ENCODE measurements at places on chromosomes 5 and 9.

DNA sequence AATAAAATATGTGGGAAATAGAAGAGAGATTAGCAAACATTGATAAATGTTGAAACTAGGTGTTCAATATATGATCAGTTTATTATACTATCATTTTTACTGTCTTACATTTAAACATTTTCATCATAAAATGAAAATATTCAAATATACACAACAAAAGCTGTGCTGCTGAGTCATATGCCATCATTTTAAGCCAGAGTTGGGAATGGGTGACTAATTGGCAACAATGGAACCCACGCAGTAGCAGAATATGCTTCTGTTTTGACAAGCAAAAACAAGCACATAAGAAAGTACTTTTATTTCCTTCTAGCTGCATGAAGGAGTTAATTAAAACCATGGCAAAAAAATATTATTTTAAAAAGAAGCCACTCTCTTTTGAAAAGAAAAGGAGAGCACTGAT lies 340.0 kb upstream of the EDIL3 start:
- no peak for DNase-seq

GRCh38 chr5:148979083-148979723 lies 83.7 kb downstream of the SH3TC2 start:
- DNase-seq, result no peak

DNA sequence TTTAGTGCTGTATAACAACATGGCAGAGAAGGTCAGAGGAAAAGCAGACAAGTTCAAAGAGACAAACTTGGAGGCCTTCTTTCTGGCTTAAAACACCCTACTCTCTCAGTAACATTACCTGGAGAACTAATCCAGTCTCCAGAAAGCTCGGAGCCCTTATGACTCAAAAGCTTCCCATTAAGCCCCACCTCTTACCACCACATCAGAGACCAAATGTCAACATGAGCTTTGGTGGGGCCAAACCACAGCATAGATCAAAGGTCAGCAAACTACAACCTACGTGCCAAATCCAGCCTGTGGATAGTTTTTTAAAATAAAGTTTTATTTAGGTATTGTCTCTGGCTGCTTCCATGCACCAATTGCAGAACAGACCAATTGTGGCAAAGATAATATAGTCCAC lies 589.9 kb downstream of the DNAH5 start:
- DNase-seq, result no peak

DNA sequence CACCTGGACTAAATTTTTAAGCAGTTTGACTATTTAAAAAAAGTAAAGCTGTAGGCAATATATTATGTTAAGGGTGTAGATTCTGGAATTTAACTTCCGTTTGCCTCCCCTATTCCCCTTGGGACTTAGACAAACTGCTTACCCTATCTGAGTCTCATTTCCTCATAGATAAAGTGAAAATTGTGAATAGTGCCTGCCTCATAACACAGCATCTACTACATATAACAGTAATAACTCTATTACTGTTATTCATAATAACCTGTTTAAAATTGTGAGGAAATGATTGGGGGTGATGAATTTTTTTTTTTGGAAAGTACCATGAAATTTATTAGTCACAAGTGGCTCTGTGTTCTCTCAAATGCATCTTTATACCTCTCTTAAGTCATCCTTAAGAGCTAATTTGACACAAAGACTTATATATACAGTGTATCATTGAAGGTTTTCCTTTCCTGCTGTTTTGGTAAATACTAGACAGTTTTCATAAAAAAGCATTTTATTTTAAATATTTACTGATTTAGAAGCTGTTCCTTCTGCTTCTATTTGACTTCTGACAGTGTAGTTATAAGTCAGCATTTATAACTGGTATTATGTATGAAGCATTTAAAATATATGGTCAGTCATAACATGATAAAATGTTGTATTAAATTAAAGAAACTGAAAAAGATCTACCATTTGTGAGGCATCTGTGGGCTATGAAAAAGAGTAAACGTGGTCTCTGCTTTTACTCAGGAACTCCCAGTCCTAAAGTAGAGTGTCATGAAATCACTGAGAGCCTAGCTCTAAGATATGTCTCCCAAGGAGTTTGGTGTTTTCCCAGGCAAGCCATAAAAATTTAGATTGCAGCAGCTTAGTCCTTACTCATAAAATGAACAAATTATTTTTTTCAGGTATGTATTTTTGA lies 46.4 kb downstream of the MCCC2 start:
- DNase-seq, result no peak

- no peak for DNase-seq
Observed at GRCh38 chr5:77231471-77232138, 21.1 kb downstream of the PDE8B start.

- no peak for DNase-seq
Observed at GRCh38 chr5:1138445-1139245, 26.8 kb upstream of the SLC12A7 start.

DNA sequence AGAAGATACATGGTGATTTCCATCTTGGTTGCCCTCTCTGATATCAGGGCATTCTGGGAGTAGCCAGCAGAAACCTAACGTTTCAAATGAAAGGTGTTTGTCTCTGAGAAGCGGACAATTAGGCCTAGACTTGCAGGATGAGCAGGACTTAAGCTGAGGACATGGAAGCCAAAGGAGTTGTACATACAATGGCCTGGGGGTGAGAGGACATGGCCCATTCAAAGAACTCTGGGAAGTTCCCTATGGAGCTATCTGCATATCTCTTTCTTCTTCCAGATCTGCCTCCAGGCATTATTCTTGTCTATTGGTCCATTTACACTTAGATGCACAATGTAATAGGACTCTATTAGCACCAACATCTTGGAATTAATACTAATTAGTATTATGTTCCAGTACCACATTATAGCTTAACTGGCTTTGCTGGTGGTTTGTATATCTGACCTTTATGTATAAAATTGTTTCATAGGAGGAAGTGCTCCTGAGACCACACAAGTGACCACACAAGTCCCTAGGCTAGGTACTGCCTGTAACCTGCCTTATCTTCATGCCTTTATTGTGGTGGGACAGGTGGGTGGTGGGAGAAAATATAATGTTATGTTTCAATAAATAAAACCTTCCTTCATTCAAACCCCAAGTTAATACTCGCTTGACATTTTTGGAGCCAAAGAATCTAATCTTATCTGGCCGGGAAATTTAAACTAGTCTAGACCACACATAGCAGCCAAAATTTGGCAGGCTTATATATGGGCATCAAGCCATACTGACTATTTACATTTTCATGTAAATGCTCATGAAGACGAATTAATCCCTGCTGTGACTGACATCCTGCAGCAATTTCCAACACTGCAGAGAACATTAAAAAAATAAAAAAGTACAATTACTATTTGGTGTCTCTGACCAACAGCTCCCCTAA lies 52.1 kb upstream of the EQTN start:
- DNase-seq, result no peak

DNA sequence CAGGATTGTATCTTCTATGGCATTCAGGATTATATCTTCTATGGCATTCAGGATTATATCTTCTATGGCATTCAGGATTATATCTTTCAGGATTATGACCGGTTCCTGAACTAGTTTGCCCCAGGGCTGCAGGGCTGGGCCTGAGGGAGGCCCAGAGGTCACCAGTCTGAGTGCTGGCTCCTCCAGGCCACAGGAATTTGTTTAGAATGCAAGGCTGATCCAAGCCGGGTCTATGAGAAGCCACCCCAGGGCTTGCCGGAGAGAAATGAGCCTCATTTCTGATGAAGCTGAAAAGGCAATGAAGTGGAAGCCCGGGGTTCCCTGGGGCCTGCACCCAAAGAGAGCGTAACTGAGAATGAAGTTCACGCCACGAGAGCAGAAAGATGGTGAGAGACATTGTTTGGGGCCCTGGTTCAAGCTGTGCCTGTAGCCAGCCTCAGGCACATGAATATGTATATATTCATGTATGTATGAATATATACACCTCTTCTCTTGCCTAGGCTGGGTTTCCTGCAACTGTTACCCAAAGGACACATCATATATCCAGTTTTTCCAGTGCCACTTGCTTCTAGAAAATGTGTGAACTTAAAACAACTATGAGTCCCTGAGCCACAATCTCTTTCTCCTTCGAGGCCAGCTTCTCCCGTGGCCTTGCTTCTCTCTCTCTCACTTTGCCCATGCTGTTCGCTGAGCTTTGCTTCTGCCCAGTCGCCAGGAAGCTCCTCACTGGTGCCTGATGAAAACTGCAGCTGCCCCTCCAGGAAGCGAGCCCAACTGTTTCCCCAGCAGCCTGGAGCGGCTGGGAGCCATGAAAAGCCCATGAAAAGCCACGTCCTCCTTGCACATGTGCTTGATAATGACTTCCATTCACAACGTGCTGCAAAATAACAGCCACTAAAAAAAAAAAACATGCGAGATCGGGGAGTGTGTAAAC lies 62.3 kb downstream of the GTF3C4 start:
- DNase-seq, result no peak

GRCh38 chr5:150611026-150611425 lies 29.4 kb upstream of the SYNPO start:
- no peak for DNase-seq

GRCh38 chr5:163888366-163888765 lies 382.9 kb downstream of the MAT2B start:
- no peak for DNase-seq

GRCh38 chr5:101142102-101142501 lies 239.0 kb upstream of the ST8SIA4 start:
- DNase-seq, result no peak

GRCh38 chr5:107570805-107571531 lies 99.8 kb downstream of the EFNA5 start:
- no peak for DNase-seq

GRCh38 chr9:14906644-14907359 lies 3.4 kb downstream of the FREM1 start:
- DNase-seq, result no peak

DNA sequence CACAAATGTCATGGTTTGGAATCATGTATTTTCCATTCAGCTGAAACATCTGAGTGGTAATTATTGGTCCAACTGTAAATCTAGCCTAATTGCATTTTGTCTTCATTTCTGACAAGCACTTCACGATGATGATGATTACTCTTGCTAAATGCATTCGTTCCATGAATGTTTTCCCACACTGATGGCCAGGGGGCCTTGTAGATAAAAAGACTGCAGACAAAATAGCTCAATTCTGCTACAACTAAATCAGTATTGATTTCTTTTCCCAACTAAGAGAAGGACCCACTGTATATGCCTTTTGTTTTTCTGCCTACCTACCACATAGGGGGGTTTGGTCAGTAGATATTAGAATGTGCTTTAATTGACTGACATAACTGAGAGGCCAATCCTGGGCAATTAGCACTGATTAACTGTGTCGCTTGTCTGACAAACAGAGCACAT lies 1351.3 kb upstream of the NUDT12 start:
- DNase-seq, result no peak

DNA sequence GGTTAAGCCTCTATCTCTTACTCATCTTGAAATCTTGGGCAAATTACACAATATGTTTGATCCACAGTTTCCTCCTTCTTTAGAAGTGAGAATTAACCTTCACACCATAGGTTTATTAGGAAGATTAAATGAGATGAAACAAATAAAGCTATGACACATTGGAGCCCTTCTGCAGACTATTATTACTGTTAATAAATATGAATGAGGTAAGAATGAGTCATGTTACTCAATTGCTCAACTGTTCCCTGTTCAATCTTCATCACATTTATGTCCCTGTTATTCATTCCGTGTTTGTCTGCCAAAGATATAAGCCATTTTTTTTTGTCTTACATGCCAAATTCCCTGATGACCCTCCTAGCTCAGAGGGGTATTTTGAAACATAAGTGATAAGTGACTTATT lies 52.1 kb upstream of the PAPPA start:
- no peak for DNase-seq

GRCh38 chr5:2357309-2357708 lies 394.2 kb downstream of the IRX2 start:
- DNase-seq, result no peak

GRCh38 chr5:131254741-131255140 lies 9.1 kb upstream of the CDC42SE2 start:
- no peak for DNase-seq

GRCh38 chr9:131951905-131952304 lies 127.8 kb downstream of the MED27 start:
- DNase-seq, result no peak

GRCh38 chr5:33558489-33558888 lies 117.7 kb downstream of the TARS1 start:
- no peak for DNase-seq

DNA sequence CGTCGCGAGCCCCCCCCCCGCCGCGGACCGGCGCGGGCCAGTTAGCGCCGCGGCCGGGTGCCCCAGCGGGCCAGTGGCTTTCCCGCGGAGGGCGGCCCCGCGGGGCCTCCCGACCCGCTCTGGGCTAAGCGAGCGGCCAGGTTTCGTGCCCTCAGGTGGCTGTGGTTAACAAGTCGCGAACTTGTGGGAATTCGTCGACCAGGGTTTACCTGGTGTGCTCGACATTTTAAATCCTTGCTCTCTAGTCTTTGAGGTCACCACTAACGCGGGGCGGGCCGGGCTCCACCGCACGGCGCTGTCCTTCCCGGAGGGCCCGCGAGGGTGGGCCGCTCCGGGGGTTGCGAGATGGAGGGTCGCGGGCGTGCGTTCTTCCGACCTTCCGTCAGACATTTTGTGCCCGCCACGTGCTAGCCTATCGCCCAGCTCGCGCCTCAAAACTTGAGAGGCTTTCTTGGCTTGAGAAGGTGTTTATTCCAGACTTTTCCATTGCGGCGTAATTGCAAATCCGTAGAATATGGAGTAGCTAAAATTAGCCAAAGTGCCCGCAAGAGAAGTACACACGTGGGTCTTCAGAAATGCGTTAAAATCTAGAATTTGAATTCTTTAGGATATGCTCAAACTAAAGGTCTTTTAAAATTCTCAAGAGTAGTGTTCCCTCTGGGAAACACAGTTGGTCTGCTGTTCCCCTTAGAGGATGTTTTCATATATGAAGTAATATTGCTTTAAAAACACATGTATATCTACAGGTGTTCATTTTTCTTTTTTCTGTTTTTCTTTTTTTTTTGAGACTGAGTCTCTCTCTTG lies 2.1 kb downstream of the ANP32B start:
- peak; percentile 16 for DNase-seq

DNA sequence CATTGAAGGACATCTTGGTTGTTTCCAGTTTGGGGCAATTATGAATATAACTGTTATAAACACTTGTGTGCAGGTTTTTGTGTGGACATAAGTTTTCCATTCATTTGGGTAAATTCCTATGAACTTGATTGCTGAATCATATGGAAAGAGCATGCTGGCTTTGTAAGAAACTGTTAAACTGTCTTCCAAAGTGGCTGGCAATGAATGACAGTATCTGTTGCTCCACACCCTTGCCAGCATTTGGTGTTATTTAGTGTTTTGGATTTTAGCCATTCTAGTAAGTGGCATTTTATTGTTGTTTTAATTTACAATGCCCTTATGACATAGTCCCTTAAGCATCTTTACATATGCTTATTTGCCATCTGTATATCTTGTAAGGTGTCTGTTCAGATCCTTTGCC lies 29.8 kb upstream of the UGT3A2 start:
- no peak for DNase-seq

GRCh38 chr9:23582836-23583235 lies 243.2 kb downstream of the ELAVL2 start:
- DNase-seq, result no peak

- DNase-seq, result no peak
Observed at GRCh38 chr5:132656774-132657355, 1.1 kb upstream of the IL13 start.

DNA sequence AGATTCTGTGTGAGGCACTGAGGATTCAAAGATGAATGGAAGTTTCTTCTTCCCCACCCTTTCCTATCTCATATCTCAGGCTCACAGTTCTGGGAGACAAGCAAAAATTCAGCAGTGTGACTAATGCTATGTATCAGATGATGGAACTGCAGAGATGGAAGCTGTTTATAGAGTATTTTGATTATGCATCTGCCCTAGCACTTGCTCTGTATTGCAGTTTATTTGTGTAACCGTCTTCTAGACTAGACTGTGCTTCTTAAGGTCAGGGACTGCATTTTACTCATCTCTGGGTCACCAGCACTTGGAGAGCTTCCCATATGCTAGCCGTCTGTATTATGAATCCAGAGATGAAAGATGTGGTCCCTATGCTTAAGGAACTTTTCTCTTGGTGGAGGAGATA lies 12.6 kb downstream of the CAVIN4 start:
- DNase-seq, result no peak
